Adipocyte (in vitro differentiated cells): ENCODE measurements at places on chromosomes 11 and 22.

DNA sequence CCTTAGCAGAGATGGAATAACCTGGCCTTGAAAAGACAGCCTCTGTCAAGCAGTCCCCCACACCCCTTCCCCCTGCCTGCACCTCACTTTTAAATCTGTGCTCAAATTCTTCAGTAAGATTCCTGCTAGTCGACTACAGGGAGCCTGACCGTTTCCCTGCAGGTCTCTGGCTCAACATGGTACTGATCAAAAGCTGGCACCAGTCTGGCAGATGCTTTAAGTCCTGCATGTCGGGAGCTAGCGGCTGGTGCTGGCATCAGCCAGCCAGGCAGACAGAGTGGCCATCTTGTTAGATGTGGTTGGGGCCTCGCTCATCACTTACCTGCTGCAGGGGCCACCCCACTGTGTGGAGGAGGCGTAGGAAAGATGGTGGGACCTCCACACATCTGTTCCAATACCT, 204.4 kb upstream of the SORL1-AS1 start:
- no peak for DNase-seq

DNA sequence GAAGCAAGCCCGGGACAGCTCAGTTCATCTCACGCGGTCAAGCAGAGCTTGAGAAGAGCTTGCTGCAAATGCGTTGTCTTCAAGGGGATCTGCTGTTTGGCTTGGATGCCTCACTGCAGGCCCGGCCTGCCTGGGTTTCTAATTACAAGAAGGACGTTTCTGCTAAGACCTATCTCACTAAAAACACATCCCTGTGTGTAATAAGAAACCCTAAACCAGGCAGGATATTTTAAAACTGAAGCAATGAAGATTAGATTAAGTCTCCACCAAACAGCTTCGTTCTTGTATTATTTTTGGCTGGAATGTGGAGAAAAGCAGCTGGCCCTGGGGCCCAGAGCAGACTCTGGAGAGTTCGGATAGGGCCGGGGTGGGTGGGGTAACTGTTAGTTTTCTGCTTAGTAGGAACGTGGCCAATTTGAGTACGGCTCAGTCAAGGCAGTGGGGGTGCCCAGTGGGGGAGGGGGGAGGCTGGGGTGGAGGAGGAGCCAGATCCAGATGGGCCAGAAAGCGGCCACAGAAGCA, 6.0 kb downstream of the PKNOX2 start:
- peak; percentile 86 for DNase-seq

DNA sequence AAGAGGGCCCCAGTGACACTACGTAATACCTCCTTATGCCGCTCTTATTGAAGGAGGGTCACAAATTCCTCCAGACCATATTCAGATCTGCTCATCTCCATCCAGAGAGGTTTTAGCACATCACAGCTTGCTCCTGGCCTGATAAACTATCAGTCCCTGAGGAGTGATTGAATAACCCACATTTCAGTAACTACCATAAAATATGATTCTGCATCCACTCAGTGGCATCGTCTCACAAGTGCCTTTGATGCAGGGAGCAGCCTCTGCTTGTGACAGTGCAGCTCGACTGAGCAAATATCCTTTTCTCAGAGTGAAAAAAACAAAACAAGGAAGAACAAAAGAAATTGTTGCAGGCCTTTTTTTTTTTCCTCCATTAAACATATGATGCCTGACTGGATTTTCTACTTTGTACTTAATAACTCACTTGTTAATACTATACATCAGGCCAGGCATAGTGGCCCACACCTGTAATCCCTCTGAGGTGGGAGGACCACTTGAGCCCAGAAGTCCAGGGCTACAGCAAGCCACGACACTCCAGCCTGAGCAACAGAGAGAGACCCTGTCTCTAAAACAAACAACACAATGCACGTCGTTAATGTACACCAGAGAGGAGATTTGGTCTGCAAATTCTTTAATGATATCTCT, 64.5 kb downstream of the DDX10 start:
- no peak for DNase-seq

GRCh38 chr11:46038529-46038928, 82.7 kb downstream of the PHF21A start:
- DNase-seq, result no peak

GRCh38 chr11:102457865-102458264, 5.3 kb upstream of the TMEM123 start:
- no peak for DNase-seq

DNA sequence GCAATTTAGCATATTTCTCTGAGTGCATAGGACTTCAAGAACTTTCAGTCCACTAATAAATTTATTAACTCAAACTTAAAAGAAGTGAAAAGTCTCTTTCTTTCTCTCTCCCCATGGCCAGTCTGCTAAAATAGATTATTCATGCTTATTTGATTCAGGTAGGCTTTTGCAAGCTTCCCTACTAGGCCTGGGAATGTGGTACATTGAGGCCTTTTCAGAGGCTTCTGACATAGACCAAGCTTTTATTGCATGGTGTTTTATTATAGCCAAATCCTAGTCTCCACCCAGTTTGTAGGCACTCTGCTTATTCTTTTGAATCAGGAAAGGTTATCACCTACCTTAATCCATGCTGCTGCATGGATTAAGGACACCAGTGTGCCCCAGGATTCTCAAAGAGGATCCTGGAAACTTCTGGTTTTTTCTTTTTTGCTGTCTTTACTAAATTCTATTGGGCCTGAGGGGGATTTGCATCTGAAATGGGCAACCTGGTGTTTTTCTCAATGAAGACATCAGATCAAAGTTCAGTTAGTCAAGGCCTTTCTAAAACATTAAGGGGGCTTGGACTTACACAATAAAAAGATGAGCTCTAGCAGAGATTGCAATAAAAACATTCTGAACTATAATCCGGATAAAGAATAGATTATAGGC, 92.2 kb downstream of the ELP4 start:
- DNase-seq, result no peak

GRCh38 chr11:95443386-95443785, 212.4 kb upstream of the SESN3 start:
- no peak for DNase-seq

GRCh38 chr11:26418386-26418912, 86.5 kb downstream of the ANO3 start:
- peak; percentile 59 for DNase-seq
